ENCODE measurements at places on chromosomes 7 and 10.

DNA sequence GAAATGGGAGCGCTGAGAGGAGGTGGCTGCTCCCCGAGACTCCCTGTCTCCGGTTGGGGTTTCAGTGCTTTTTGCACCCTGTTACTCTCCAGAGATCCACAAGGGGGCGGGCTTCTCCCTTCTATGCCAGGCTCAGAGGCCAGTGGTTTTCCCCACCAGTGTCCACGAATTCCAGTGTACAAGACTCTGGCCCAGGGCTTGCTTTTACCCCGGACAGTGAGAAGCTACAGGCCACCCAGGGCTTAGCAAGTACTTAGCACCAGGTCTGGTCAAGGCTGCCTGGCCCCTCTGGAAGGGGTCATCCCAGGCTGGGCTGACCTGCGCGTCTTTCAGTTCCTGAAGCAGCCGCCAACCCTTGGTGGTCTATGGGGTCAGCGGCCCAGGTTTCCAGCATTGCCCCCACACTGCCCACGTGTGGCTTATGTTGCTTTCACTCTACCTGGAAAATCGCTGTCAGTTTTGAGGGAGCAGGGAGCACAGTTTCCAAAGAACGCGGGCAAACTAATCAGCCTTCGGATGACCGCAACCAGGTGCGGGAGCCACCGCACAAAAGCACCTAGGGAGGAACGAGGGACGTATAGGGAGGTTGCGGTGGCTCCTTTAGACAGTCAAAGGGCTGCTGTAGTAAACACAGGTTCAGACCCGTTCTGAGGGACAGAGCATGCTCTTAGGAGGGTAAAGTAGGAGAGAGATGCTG lies 6.8 kb downstream of the CYP26A1 start:
- DNase-seq: peak; percentile 64

- no peak for DNase-seq
These were observed 164.6 kb upstream of the WNT16 start for GRCh38 chr7:121164247-121164646.

- DNase-seq: no peak
These were observed 237.3 kb downstream of the DGKI start for GRCh38 chr7:137609500-137609899.

DNA sequence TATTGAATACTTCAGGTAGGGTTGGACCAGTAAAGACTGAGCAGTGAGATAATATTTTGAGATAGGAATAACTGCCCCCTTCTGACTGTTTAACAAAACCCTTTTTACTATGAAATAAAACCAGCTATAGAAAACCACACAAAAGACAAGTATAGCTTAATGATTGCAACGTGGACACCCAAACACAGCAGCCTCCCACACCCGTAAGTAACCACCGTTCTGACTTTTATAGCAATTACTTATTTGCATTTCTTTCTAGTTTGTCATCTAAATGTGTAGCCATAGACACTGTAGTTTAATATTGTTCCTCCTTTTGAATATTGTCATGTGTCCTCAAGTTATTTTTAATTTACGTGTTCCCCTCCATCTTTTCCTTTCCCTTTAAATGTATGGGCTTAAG lies 42.9 kb upstream of the SYPL1 start:
- DNase-seq: no peak

DNA sequence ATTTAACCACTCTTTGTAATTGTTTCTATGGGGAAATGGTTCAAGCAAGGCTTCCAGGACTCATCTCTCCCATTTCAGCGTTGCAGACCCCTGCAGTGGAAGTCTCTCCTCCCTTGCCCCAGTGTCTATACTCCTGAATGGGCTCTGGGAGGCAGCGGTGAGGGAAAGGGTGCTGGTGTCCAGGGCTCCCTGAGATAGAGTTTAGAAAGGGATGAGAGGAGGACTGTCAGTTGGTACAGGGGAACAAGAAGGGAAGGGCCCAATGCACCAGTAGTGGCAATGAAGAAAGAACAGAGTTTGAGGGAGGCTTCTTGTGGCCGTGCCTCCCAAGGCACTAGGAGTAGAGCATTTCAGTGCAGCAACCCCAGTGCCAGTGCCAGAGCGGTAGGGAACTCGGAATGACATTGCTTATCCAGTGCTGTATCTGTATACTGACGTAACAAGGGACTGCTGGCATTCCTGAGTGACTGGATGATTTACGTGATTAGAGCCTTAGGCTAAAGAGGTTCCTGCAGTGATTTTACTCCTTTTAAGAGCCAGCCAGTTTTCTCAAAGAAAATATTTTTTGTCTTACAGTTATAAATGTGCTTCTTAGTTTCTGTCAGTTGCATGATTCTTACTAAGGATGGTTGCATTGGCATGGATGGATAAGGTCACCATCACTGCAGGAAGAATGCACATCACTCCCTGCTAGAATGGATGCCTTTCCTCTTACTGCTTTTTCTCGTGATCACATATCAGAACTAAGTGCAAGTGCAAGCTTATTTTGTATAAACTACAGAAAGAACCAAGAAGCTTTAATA lies 28.0 kb downstream of the PRPF18 start:
- no peak for DNase-seq

GRCh38 chr7:12964836-12965235 lies 277.4 kb downstream of the ARL4A start:
- no peak for DNase-seq
